ENCODE measurements at places on chromosomes 4 and X.

DNA sequence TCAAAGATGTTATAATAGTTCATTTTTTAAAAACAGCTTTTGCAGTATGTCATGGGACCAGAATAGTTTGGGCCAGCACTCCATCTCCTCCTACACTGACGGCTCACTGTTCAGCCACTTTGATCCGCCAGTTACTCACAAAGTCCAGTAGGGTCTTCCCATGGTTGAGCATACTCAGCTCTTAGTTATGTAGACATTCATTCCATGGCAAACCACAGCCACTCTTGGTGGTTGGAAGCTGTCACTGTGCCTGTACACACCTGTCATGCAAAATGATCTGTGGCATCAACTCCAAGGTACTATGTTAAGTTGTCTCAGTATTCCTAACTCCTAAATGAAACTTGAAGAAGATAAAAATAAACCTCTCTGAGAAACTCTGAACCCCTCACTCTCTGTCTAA is 127.2 kb downstream of the NR3C2 start:
- peak; percentile 77 for DNase-seq

- no peak for DNase-seq
Observed at GRCh38 chrX:56268888-56269287, 36.7 kb downstream of the KLF8 start.

GRCh38 chrX:15170927-15171326 is 99.0 kb downstream of the ASB9 start:
- peak; percentile 39 for DNase-seq

GRCh38 chrX:16931855-16932575 is 14.4 kb upstream of the REPS2 start:
- no peak for DNase-seq

GRCh38 chrX:17376431-17377077 is 1.6 kb downstream of the NHS start:
- no peak for DNase-seq

DNA sequence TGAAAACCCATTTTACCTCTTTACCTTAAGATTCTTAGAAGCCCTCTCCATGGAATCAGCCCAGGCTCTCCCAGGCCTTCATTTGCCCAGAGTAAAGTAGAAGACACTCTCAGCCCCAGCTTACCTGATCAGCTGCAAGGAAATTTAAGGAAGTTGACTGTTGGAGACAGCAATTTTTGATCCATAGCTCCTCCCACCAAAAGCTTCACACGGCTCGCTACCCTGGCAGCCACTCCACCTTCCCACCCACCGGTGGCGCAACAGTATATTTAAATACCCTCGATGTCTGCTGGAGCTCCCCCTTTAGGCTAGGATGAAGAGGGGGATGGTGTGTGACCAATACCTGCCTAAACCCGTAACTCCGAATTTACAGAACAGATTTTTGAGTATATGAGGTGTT is 75.4 kb downstream of the MBNL3 start:
- DNase-seq: no peak

- DNase-seq: no peak
Observed at GRCh38 chr4:174633399-174633798, 111.1 kb upstream of the HPGD start.

DNA sequence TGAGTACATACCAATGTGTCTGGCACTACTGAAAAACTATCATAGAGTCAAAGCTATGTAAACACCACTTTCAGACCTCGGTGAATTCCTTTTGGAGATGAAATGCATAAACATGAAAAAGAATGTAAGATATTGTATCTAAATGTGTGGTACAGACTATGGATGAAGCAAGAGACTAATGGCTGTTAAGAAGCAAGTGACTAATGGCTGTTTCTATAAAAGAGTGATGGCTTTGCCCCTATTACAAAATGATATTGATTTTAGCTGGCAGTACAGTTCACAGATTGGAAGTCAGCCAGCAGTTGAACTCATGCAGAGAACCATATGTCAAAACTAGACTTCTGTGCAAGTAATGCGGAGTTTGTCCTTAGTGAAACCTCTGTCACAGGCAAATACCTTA is 359.3 kb downstream of the GRXCR1 start:
- DNase-seq: peak; percentile 68

GRCh38 chr4:184283659-184284335 is 66.1 kb upstream of the ENPP6 start:
- no peak for DNase-seq
